ENCODE measurements at places on chromosomes 7 and 10. TPM values are rescaled to one million over a fixed set of nuclear protein-coding genes. Genes with fewer than 3 reads are reported as not detected.

The EBLN1 gene
- total RNA-seq: not detected

The WNT8B gene
- 0.11 TPM for total RNA-seq

The CD36 gene
- not detected for total RNA-seq

The CALY gene
- not detected for total RNA-seq

The NUPR2 gene
- not detected for total RNA-seq

The HMX2 gene
- not detected for total RNA-seq

The SPDYE2 gene
- not detected for total RNA-seq

The CASTOR2 gene
- total RNA-seq: 1.2 TPM

The ESYT2 gene
- total RNA-seq: 55.3 TPM
